ENCODE measurements at places on chromosomes 3 and 15. TPM values are rescaled to one million over a fixed set of nuclear protein-coding genes. Genes with fewer than 3 reads are reported as not detected.

The SERINC4 gene
- total RNA-seq, result not detected

The SLC12A8 gene
- total RNA-seq, result 15.5 TPM

The CHRNB4 gene
- total RNA-seq, result not detected

The TLR9 gene
- not detected for total RNA-seq

The INAFM2 gene
- total RNA-seq, result 8.9 TPM

The ITIH4 gene
- total RNA-seq, result not detected

The CCR3 gene
- not detected for total RNA-seq
